Ovary (tissue), 10 donors: ENCODE measurements at places on chromosomes 12 and 14.

GRCh38 chr12:5796959-5797225 lies 148.2 kb downstream of the ANO2 start:
- DNase-seq, result no peak

- no peak for DNase-seq
These were observed 6.0 kb upstream of the SHMT2 start for GRCh38 chr12:57223191-57224165.

DNA sequence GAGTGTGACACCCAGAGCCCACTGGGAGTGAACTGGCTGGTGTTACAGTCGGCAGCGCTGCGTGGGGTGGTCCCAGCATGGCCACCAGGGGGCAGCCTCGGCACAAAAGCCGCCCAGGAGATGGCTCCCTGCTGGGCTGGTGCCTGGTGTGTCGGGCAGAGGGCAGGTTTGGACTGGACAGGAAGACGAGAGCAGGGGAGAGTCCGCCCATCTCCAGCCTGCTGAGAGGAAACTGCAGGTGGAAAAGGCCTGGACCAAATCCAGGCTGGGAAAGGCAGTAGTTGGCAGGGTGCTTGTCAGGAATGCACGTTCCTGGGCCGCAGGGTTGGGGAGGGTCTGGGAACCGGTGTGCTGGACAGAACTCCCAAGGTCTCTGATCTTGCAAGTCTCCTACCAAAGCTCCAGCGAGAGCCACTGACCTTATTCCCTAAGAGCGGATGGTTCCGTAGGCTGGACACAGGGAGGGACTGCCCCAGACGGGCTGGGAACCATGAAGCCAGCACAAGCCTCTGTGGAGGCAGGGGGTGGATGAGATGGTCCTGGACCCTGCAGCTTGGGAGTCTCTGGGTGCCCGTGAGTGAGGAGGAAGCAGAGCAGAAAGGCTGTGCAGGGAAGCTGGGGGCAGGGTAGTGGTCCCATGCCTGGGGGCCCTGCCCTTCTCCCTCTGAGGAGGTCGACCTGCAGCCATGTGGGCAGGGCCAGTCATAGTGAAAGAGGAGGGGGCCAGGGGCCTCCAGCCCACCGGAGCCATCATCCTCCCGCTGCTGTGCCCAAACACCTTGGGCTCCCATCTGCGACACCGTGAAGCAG lies 1.8 kb downstream of the AHNAK2 start:
- DNase-seq, result peak; percentile 72

DNA sequence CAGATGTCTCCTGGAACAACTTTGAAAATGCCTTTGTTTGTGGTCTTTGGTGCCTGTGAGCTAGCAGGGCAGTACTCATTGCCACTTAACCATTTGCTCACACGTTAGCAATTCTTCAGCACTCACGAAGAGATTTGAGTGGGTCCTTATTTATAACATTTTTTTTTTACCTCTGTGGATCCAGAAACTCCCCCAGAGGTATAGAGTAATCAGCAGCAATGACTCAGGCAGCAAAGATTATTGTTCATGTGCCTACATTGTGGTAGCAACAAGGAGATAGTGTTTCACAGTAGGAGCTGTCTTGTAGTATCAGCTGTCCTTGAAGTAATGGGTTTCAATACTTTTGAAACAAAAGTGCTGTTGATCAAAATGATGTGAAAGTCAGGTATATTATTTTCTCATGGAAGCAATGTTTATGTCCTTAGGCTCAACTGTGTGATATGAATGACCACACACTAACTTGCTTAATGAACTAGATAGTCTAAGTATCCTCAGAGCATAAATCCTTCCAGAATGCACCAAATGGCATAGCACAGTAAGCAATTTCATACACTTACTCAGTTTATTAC lies 304.1 kb downstream of the EGLN3 start:
- DNase-seq, result no peak

DNA sequence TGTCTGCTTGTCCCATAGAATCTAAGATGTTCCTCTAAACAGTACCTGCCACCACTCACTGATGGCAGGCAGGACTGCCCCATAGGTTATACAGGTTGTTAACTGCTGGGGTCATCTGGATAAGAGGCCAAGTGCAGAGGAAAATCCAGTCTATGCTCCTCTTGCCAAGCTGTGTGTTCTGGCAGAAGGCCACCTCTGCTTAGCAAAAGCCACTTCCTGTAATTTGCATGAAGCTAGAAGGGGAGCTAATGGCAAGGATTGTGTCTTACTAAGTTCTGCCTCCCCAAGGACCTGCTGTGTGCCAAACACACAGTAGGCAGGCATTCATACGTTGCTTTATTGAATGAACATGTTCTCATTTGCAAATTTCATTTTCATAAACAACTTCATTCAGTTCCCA lies 445.4 kb downstream of the BCL11B start:
- DNase-seq, result no peak

- no peak for DNase-seq
These were observed 292.6 kb downstream of the TTC8 start for GRCh38 chr14:89117012-89117411.

- DNase-seq, result peak; percentile 83
These were observed 24.5 kb downstream of the GPRC5D start for GRCh38 chr12:12927211-12928079.

- DNase-seq, result no peak
These were observed 22.5 kb upstream of the YAF2 start for GRCh38 chr12:42260518-42260917.

GRCh38 chr14:75280291-75280830 lies 1.7 kb downstream of the FOS start:
- DNase-seq, result no peak

- no peak for DNase-seq
These were observed 1.2 kb downstream of the CLIP1 start for GRCh38 chr12:122421187-122421820.

- DNase-seq, result peak; percentile 49
These were observed 63.8 kb downstream of the FBXO33 start for GRCh38 chr14:39368261-39368959.

GRCh38 chr12:52291267-52291935 lies at the start of gene KRT81:
Gene KRT81 (minus strand): TSS chr12:52291534. CDS start chr12:52291465, 69 bp downstream.
- no peak for DNase-seq

- DNase-seq, result no peak
These were observed 391.2 kb downstream of the RAD51B start for GRCh38 chr14:68210729-68211299.

GRCh38 chr12:57729321-57729844 lies 9.2 kb downstream of the AGAP2 start:
- DNase-seq, result no peak

DNA sequence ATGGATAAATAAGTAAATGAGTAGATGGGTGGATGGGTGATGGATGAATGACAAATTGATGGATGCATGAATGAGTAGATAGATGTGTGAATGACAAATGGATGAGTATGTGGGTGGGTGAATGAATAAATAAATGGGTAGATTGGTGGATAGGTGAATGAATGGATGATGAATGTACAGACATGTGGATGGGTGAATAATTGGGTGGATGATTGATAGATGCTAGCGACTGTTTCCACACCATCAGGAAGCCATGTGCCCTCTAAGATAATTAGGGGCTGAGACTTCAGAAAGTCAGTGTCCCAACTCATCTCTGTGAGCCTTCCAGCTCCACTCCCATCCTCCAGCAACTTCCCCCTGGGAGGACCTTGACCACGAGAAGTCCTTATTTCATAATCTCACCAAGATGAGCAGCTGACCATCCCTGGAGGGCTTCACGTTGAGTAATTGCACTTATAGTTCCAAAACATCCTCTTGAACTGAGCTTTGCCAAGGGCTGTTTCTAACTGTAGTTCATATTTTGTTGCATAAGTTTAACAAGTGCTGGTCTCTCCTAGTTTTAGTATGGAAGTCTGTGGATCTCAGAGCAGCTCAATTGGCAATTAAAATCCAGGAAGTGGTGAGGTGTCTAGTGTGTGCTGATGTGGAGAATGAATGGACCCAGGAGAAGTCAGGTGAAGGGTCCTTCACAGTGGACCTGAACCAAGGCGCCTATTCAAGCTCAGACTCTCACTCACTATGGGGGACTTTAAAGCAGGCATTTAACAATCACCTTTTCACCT lies 295.7 kb downstream of the ADGRD1 start:
- DNase-seq, result no peak

GRCh38 chr14:53273671-53274072 lies 120.5 kb upstream of the DDHD1 start:
- DNase-seq, result peak; percentile 28

DNA sequence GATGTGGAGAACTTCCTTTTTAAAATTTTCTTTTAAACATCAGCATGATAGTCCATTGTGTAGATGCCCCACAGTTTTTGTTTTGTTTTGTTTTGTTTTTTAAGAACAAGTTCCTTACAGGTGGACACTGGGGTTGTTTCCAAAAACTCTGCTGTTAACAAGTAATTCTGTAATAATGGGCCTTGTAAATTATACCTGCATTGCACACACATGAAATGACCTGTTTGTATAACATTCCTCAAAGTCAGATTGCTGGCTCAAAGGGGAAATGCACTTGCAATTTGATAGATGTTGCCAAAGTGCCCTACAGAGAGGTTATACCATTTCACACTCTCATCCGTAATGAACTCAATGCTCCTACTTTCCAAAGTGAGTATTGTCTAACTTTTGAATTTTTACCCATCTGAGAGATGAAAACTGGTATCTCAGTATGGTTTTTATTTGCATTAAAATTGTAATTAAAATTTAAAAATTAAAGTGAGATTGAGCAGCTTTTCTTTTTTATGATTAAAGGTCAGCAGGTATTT lies 89.2 kb downstream of the SPPL3 start:
- no peak for DNase-seq

DNA sequence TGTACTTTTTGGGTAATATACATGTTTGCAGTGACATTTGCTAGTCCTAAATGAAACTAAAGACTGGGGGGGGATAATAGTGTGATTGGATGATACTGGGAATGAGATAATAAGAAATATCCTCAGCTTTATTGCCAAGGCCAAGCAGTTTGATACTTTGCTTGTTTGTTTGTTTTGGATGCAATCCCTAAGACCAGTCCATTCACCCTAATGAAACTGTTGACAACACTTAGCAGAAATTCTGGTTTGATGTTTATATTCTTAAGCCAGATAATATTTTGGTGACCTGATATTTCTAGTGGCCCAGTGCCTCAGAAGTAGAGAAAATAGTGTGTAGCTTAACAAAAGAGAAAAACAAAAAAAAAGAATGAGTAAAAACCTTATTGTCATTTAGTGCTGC lies 1.8 kb downstream of the PHC1 start:
- DNase-seq, result no peak

DNA sequence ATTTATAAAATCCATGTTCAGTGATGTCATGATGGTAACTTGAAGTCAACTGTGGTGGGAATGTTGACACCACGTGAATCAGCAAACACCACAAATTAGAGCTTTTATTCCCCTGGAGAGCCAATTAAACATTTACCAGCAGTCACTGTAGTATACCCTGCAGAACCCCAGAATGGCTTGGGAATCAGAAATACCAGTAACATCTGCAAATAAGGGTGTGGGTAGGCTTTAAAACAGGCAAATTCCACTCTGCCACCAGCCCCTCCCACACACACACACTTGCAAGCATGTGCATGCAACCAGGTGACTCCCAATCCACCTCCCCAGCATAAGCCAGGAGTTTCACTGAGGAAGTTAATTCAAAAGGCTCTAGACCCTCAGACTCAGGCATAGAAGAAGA lies 63.6 kb upstream of the TMEM263 start:
- DNase-seq, result no peak

- DNase-seq, result no peak
These were observed 6.8 kb downstream of the GIT2 start for GRCh38 chr12:109989380-109989779.

- no peak for DNase-seq
These were observed 409.8 kb downstream of the DAD1 start for GRCh38 chr14:22179190-22179589.

DNA sequence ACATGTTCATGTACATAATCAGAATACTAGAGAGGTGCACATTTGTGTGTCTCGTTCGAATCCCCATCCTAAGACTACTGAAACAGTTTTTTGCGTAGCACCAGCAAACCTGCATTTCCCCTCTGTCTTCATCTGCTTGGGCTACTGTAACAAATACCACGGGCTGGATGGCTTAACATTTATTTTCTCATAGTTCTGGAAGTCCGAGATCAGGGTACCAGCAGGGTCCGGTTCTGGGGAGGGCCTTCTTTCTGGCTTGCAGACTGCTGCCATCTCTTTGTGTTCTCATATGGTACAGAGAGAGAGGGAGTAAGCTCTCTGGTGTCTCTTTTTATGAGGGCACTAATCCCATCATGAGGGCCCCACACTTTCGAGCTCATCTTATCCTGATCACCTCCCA lies 30.6 kb downstream of the KLC1 start:
- DNase-seq, result no peak

GRCh38 chr12:123006977-123007376 lies 26.5 kb downstream of the ARL6IP4 start:
- no peak for DNase-seq

- no peak for DNase-seq
These were observed 67.6 kb upstream of the PSMA6 start for GRCh38 chr14:35224615-35225014.

DNA sequence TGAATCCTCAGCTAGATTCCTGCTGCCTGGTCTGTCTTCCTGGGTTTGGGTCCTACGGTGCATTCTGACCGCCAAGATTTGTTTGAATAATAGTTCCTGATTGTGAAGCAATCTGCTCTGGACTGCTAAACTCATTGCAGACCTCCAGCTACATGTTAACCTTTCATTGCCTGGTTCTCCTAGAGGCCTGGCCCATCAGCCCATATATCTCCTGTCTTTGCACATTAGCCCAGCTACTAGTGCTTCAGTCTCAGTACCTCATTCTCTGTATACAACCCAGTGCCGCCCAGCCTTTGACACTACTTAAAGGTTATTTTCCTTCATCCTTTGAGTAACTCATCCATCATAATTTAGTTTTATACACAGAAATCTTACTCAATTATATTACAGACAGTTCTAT lies 65.6 kb upstream of the GRIP1 start:
- no peak for DNase-seq

- no peak for DNase-seq
These were observed 31.6 kb upstream of the BEGAIN start for GRCh38 chr14:100618763-100619320.

GRCh38 chr12:125089626-125090025 lies 24.4 kb downstream of the AACS start:
- DNase-seq, result no peak

DNA sequence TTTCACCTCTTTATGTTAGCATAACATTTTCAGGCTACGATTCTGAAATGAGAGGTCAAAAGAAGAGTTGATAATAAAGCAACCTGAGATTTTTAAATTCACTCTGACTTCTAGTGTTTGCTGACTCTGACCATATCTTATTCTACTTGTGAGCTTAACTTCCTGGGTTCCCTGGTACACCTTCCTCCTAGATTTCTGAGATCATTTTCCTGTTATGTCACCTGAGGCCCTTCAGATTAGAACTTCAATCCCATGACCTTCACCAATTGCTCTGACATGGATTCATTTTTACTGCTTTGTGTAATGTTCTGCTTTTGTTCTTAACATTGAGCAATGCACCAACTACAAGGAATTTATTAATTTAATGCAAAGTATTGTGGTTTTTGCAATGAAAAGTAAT lies 542.9 kb upstream of the FLRT2 start:
- no peak for DNase-seq

GRCh38 chr14:104876251-104876699 lies 11.2 kb downstream of the CEP170B start:
- DNase-seq, result no peak

- DNase-seq, result no peak
These were observed 20.0 kb downstream of the TMEM30B start for GRCh38 chr14:61260939-61261776.

GRCh38 chr12:89041078-89041477 lies 311.2 kb downstream of the DUSP6 start:
- DNase-seq, result no peak

- DNase-seq, result peak; percentile 61
These were observed 91.9 kb upstream of the DHRS4 start for GRCh38 chr14:23861666-23862065.
